ENCODE measurements at places on chromosomes 5 and 9. TPM values are rescaled to one million over a fixed set of nuclear protein-coding genes. Genes with fewer than 3 reads are reported as not detected.

The CCDC152 gene
- total RNA-seq, result 2.8 TPM

The IRX2 gene
- 0.72 TPM for total RNA-seq

The CCDC180 gene
- 7.7 TPM for total RNA-seq

The ADAMTS2 gene
- 1.5 TPM for total RNA-seq

GRCh38 chr5:56588636-56589480 is 226.5 kb upstream of the MAP3K1 start:
- no peaks in the 10 kb centered on the region for H3K36me3 ChIP-seq
- no peak overlapping the region for H3K4me3 ChIP-seq
- DNase-seq, result peak; percentile 19
- H3K27me3 ChIP-seq, result peaks cover 6% of the 10 kb centered on the region
- H3K27ac ChIP-seq, result peak overlapping the region; percentile 70

GRCh38 chr9:25648116-25648515 is 30.1 kb downstream of the TUSC1 start:
- H3K4me3 ChIP-seq, result no peak overlapping the region
- H3K27ac ChIP-seq, result no peak overlapping the region
- H3K4me1 ChIP-seq, result no peaks in the 10 kb centered on the region
- H3K36me3 ChIP-seq, result no peaks in the 10 kb centered on the region

- peak overlapping the region; percentile 99 for H3K4me3 ChIP-seq
- peaks cover 5% of the 10 kb centered on the region for H3K36me3 ChIP-seq
- peaks cover 24% of the 10 kb centered on the region for H3K4me1 ChIP-seq
- DNase-seq, result peak; percentile 35
- H3K27ac ChIP-seq, result peak overlapping the region; percentile 91
- H3K27me3 ChIP-seq, result peaks cover 14% of the 10 kb centered on the region
Measured at GRCh38 chr9:111661802-111662521, 557 bp downstream of the GNG10 start.

DNA sequence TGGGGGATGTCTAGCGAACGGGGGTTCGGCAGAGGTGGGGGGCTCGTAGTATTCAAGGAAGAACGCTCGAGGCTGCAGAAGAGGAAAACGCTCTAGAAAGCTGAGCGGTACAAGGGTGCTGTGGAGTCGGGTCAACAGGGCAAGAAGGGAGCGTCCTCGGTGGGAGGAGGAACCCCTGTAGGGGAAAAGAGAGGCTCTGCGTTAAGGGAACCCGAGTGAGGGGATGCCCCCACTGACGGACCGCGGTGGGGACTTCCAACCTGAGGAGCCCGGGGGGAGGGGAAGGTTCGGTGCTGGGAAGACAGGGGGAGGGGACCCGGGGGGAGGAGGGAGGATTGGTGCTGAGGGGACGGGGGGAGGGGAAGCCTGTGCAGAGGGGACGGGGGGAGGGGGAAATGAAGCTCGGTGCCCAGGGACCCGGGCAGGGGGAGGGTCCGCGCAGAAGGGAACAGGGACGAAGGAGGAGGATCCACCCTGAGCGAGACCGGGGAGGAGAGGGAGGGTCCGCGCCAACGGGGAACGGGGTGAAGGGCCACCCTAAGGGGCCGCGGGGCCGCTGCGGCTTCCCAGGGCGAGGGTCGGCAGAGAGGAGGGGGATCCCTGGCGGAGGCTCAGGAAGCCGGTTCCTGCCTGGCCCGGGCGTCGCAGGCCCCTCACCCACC is 621 bp downstream of the NR6A1 start:
- H3K36me3 ChIP-seq, result no peaks in the 10 kb centered on the region
- H3K4me1 ChIP-seq, result peaks cover 36% of the 10 kb centered on the region
- H3K27me3 ChIP-seq, result peaks cover 15% of the 10 kb centered on the region
- DNase-seq, result peak; percentile 44

GRCh38 chr5:41270423-41271251 is 57.3 kb upstream of the C6 start:
- peak; percentile 35 for DNase-seq
- no peak overlapping the region for H3K4me3 ChIP-seq
- peaks cover 2% of the 10 kb centered on the region for H3K4me1 ChIP-seq

DNA sequence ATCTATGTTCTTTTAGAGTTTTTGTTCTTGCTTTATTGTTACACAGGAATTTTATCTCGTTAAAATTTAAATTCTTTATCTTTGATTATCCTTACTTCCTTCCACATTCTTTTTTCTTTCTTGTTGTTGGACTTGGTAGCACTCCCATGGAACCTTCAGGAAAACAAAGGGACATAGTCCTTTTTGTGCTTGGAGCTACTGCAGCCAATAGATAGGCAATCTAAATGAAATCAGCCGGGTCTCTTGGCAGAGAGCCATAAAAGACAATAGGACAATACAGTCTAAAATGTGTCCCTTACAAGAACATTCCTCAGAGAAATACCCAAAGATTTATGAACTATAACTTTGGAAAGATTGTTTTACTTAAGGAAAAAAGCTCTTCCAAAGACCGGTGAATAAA is 548.1 kb upstream of the C9orf72 start:
- DNase-seq, result no peak
- H3K4me1 ChIP-seq, result peaks cover 24% of the 10 kb centered on the region
- no peaks in the 10 kb centered on the region for H3K36me3 ChIP-seq
- H3K4me3 ChIP-seq, result no peak overlapping the region
- H3K27me3 ChIP-seq, result no peaks in the 10 kb centered on the region
- peak overlapping the region; percentile 85 for H3K27ac ChIP-seq

DNA sequence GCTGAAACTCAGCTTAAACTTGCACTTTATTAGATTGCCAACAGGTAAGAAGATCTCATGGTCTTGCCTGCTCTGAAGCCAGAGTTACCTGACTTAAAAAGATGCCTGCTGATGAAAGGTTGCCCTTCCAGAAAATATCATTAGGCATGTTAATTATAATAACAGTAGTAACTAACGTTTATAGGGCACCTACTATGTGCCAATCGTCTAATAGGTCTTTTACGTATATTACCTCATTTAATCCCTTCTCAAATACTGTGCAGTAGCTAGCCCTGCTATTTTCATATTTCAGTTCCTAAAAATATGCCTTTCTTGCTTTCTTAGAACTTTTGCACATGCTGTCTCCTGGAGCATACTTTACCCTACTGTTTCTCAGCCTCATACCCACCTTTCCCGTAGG is 40.1 kb downstream of the TGFBR1 start:
- H3K4me3 ChIP-seq, result no peak overlapping the region
- peaks cover 54% of the 10 kb centered on the region for H3K36me3 ChIP-seq
- peaks cover 6% of the 10 kb centered on the region for H3K4me1 ChIP-seq
- no peak overlapping the region for H3K27ac ChIP-seq
- H3K27me3 ChIP-seq, result peaks cover 3% of the 10 kb centered on the region

DNA sequence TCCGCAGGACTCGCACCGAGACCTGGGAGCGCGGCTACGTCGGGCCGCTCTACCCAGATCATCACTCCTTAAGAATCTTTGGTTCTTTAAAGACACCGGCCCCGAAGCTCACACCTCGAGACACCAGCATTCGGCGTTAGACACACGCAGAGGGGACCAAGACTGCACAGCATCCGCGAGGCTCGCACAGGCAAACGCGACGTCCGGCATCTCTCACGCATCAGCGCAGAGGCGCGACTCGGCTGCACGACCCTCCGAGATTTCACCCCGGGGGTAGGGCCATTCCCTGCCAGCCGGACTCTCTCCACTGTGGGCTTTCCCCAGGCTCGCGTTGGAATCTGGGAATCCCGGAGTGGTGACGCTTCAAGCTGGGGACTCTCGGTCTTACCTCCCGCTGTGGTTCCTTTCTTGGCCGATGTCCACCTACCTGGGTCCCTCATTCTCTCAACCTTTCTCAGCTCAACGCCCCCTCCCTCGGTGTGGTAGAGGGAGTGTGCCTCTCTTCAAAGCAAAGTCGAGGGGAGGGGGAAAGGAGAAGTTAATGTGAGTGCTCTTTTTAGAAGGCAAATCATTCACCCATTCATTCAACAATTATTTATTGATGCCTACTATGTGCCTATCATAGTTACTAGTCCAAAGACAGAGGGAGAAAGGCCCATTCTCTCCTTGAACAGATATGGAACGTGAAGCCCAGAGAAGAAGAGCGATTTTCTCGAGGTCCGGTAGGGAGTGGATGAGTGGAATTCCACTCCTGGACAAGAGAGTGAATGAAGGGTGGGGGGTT is 1.3 kb upstream of the HAND1 start:
- no peak for DNase-seq
- no peaks in the 10 kb centered on the region for H3K36me3 ChIP-seq
- H3K27me3 ChIP-seq, result peaks cover 50% of the 10 kb centered on the region
- peaks cover 42% of the 10 kb centered on the region for H3K4me1 ChIP-seq
